ENCODE measurements at places on chromosomes 1 and 21.

DNA sequence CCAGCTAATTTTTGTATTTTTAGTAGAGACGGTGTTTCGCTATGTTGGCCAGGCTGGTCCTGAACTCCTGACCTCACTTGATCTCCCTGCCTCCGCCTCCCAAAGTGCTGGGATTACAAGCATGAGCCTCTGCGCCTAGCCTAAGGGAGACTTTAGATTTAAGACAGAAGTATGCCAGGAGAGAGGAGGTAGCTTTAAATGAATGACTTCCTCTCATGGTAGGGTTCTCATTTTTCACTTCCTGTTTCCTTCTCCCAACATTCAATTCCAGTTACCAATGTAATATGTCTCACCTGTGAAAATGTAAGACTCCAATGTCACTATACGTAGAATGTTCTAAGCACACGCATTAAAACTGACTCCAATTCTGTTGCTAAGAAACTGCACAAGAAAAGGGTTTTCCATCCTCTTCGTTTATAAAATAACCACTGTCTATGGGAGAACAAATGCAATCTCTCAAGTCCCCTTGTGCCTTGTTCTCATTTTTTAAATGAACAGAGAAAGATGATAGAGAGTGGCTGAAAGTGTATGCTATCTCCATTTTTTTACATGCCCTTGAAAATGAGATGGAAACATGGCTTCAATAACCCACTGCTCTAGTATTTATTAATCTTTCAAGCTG is 140.0 kb downstream of the SLC45A1 start:
- DNase-seq = no peak

GRCh38 chr1:119787776-119788175 is 19.1 kb upstream of the HMGCS2 start:
- DNase-seq = no peak

GRCh38 chr1:19066248-19066873 is 109.9 kb upstream of the IFFO2 start:
- DNase-seq = no peak

DNA sequence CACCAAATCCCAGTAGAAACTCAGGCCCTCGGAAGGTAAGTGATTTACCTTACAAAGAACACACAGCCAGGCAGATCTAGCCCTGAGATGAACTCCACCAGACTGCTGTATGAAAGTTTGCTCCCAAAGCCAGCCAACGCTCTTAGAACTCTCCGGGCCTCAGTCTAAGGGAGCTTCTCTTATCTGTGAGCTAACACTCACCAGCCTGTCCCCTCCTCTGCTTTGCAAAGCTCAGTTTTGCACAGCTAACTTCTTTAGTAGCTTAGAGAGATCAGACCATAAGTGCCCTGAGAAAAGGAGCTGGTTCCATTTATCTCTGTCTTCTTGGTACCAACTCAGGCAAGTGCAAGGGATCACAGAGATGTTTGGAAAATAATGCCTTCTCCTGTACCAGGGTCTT is 195.8 kb upstream of the JUN start:
- no peak for DNase-seq

GRCh38 chr1:235074523-235075047 is 54.1 kb downstream of the TOMM20 start:
- DNase-seq = peak; percentile 7

DNA sequence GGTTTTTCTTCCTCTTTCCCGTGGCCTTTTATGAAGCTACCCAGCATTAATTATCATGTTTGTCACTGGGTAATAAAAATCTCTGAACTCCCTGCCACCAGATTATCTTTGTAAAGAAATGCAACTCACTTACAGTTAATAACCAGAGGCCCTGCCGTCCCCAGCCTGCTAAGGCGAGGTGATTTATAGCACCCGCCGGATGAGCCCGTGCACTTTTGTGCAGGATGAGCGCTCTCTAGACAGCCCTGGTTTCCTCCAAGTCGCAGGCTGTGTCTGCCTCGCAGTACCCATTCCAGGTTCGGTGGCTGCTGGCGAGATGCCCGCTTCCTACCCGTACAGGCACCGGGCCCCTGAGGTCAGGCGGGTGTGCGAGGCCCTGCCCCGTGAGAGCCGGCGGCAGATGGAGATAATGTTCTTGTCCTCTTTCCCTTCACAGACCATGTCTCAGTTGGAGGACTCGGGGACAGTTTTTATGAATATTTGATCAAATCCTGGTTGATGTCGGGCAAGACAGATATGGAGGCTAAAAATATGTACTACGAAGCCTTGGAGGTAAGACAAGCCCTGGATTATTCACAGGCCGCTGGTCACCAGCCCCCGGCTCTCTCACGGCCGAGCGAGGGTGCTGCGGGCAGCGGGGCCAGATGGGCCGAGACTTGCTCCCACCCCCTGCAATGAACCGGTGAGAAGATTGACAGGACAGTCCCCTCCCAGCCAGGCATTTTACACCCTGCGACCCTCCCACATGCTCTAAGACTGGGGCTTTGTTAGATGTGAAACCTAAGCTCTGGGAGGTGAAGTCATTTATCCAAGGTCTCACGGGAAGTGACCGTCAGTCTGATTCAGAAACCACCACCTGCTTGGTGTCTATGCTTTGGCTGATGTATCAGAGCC is 28.5 kb upstream of the SELENON start:
- peak; percentile 7 for DNase-seq

- no peak for DNase-seq
These were observed 374.0 kb downstream of the NEGR1 start for GRCh38 chr1:71908303-71908702.

DNA sequence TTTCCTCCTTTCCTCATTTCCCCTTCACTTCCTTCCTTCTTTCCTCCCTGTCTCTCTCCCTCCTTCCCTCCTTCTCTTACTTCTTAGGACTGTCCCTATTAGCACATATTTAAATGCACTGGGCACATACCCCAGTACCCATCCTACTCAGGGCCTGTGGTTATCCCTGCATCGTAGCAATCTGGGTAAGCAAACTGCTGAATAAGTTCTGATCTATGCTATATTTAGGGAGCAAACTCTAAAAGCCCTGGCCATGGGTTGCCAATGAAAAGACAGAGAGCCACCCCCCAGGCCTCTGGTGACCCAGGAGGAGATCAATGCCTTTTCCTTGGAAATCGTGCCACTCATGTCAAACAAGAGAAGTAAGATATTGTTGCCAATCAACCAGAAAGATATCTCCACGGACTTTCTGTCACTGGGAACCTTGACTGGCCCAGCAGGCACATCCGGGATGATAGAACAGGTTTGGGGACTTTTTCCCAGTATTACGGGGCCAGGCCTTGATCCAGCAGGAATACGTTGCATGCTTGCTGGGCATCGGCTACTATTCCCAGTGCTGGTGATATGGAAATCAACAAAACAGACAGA is 5.4 kb downstream of the FAM3B start:
- DNase-seq = no peak

DNA sequence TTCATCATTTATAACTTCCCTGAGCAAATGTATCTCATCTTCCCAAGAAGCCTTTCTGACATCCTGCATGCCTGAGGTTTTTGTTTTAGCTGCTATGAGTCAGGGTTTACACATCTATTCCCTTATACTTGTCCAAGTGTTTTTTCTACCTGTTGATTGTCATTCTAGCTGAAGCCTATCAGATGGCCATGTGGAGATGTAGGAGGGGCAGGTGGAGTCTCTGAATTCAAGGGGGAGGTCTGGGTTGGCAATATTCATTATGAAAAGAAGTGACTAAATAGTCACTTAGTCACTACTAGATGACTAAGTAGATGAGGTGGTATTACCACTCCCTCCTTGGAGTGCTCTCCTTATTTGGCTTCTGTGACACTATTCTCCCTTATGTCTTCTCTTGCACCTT is 52.4 kb downstream of the XCL1 start:
- DNase-seq = no peak

DNA sequence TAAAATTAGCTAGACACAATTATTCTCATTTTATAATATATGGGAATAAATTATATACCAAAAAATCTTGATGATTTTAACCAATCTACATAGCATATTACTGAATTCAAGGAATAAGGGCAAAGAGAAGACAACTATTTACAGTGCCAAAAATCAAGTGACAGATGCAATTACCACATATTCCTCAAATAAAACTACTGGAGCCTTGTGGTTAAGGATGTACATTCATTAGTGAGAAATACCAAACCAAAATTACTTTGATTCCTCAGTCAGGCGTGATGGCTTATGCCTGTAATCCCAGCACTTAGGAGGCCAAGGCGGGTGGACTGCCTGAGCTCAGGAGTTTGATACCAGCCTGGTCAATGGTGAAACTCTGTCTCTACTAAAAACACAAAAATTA is 68.8 kb upstream of the RBM34 start:
- DNase-seq = no peak

GRCh38 chr21:25818121-25818520 is 83.3 kb downstream of the GABPA start:
- DNase-seq = no peak

GRCh38 chr1:225755671-225756319 is 21.8 kb upstream of the SRP9 start:
- no peak for DNase-seq

DNA sequence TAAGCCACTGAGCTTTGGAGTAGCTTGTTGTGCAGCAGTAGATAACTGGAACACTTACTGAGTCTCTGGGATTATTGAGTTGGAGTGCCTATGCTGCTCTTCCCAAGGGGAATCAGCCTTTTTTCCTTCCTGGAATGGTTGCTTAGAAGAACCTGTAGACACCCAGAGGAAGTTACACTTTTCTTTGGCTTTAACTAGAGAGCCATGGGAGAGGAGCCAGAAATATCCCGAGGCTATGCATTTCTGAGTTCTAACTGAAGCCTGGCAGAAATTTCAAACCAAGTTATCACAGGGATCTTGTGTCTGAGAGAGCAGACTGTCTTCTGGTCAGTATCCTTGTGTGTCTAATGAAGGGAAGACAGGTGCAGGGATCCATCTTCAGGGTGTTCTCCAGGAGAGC is 28.3 kb downstream of the LAMC1 start:
- DNase-seq = no peak

DNA sequence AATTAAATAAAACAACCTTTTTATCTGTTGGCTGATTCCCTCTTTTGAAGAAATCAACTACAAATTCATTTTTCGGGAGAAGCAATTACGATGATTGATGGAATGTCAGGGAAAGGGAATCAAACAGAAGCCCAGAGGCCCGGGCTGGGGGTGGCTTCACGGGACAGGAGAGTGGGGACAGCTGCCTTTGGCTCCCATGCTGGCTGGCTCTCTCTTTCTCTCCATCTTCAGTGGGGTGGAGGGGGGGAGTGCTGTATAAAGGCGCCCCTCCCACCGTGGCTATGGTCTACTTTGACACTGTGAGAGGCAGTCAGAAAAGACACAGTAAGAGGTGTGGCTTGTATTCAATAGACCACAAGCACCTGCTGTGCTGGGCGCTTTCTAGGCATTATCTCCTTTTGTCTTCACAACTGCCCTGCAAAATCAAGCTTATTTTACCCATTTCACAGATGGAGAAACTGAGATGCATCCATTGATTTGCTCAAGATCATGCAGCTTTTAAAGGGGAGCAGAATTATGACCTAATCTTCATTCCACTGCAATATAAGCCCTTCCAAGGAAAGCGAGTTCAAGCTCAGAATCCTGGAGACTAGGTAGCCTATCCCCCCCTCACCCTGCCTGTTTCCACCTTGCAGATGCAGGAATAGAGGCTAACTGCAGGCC is 92.9 kb downstream of the GRIK3 start:
- DNase-seq = no peak

GRCh38 chr1:203390298-203390697 is 39.4 kb upstream of the FMOD start:
- DNase-seq = no peak

- peak; percentile 41 for DNase-seq
These were observed at the start of gene MYOM3 for GRCh38 chr1:24111996-24112779. Gene MYOM3 (minus strand): TSS chr1:24112135. CDS start chr1:24108636, 3,499 bp downstream.

DNA sequence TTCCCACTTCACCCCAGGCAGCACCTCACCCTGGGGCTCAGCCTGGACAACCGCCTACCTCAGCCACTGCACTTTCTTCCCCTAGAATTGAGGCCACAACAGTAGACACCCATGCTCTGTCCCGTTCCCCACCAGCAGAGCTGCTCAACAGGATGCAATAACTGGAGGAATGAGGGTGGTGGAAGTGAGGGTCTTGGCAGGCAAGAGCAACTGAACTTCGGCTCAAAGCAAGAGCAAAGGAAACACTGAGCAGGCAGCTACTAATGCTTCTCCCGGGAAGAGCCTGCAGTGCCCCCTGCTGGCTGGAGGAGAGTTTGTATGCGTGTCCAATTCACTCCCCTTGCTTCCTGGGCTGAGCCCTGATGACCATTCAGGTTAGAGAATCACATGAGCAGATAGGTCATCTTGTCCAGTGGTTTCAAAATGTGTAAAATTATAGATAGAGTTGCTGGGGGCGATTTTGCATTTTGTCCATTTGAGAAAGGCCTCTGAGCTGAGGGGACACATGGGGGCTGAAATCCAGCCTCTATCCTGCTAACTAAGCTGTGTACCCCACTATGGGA is 13.9 kb downstream of the NT5C1A start:
- peak; percentile 68 for DNase-seq

DNA sequence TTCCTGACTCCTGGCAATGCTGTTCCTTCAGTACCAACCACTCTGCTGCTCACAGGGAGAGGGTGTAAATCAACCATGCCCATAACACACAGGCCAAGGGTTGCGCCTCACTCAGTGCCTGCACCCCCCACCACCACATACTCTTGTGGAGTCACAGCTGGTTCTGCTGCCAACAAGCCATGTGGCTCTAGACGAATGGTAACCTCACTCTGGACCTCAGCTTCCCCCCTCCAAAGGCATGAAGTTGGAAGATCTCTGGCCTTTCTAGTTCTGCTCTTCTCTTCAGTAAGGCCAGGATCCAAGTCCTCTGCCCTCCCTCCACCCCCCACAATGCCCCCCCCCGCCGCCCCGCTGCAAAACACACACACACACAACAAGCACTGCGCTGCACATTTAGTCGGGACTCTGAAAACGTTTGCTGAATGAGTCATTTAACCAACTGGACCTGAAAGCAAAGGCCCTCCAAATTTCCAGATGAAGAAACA is 1.7 kb upstream of the GLIS1 start:
- no peak for DNase-seq

- no peak for DNase-seq
These were observed 1.3 kb downstream of the CMPK1 start for GRCh38 chr1:47334765-47335435.

DNA sequence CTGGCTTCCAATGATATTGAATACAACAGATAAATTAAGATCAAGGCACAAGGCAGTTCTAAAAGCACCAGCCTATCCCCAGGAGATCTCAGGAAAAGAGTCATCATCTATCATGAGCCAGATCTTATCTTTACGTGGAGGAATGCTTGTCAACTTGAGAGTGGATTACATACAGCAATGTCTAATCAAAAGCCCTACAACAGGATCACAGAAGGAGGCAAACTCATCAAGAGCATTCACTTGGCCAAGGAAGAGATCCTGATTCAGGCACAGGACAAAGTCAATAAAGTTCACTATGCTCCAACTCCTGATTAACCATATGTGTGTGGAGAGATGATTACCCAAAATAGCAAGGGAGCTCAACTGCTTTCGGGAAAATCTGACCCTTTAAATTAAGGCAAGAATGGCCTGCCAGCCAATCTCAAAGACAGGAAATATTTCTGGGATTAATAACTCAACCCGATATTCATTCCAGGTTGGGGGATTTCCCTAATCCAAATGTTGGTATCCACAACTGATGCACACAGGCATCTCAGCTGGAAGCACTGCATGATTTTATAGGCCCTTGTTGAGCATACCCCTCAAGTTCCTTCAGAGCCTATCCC is 33.7 kb downstream of the TBX15 start:
- DNase-seq = no peak

GRCh38 chr1:154866257-154867063 is 3.6 kb downstream of the KCNN3 start:
- DNase-seq = no peak

GRCh38 chr1:9960706-9961562 is 17.7 kb downstream of the NMNAT1 start:
- DNase-seq = no peak

- no peak for DNase-seq
These were observed 10.1 kb downstream of the AHCYL1 start for GRCh38 chr1:109994654-109995053.
